ENCODE measurements at places on chromosomes 7 and 10. TPM values are rescaled to one million over a fixed set of nuclear protein-coding genes. Genes with fewer than 3 reads are reported as not detected.

Gene OGDHL
- 0.16 TPM for total RNA-seq

Gene CCL24
- not detected for total RNA-seq

Gene ELN
- 0.08 TPM for total RNA-seq

Gene NKX1-2
- total RNA-seq, result 0.07 TPM

Gene ZNF862
- 3.4 TPM for total RNA-seq

Gene MCM10
- 23.2 TPM for total RNA-seq

Gene CYTH3
- total RNA-seq, result 27.8 TPM

Gene SNX10
- 2.2 TPM for total RNA-seq

Gene SLC25A28
- total RNA-seq, result 30.5 TPM

Gene ARF5
- 169 TPM for total RNA-seq

Gene VSIR
- 33.9 TPM for total RNA-seq

Gene PHYHIPL
- 0.16 TPM for total RNA-seq

Gene WDFY4
- total RNA-seq, result not detected

Gene ZNF786
- total RNA-seq, result 6.2 TPM

Gene PTN
- total RNA-seq, result not detected

Gene SPDYE16
- total RNA-seq, result not detected

Gene PAX4
- not detected for total RNA-seq

Gene TLX1
- not detected for total RNA-seq

Gene GPR22
- total RNA-seq, result not detected

Gene STARD3NL
- total RNA-seq, result 49.3 TPM

Gene NPSR1
- not detected for total RNA-seq

Gene MUC3A
- 22.0 TPM for total RNA-seq

Gene ABLIM1
- 44.0 TPM for total RNA-seq

Gene IGFBP1
- total RNA-seq, result 49.0 TPM

Gene FEZF1
- total RNA-seq, result not detected

Gene PPP1R3C
- 21.0 TPM for total RNA-seq

Gene GIMAP5
- 0.24 TPM for total RNA-seq

Gene LIPF
- total RNA-seq, result not detected

Gene DGKB
- not detected for total RNA-seq

Gene LMTK2
- total RNA-seq, result 9.2 TPM

Gene SLC29A3
- total RNA-seq, result 26.4 TPM

Gene PRPS1L1
- total RNA-seq, result not detected

Gene DDX50
- total RNA-seq, result 30.4 TPM

Gene GRK5
- total RNA-seq, result 9.6 TPM

Gene PRSS37
- not detected for total RNA-seq

Gene HSPA12A
- 11.5 TPM for total RNA-seq

Gene SPDYE2
- total RNA-seq, result not detected

Gene PLEKHS1
- total RNA-seq, result not detected

Gene SEMA3D
- not detected for total RNA-seq

Gene NEUROG3
- total RNA-seq, result not detected

Gene FAM25G
- total RNA-seq, result not detected

Gene SCART1
- 0.31 TPM for total RNA-seq

Gene OPALIN
- not detected for total RNA-seq

Gene POLR2J2
- 0.89 TPM for total RNA-seq

Gene GPR15LG
- total RNA-seq, result not detected
